ENCODE measurements at places on chromosomes 4 and X.

DNA sequence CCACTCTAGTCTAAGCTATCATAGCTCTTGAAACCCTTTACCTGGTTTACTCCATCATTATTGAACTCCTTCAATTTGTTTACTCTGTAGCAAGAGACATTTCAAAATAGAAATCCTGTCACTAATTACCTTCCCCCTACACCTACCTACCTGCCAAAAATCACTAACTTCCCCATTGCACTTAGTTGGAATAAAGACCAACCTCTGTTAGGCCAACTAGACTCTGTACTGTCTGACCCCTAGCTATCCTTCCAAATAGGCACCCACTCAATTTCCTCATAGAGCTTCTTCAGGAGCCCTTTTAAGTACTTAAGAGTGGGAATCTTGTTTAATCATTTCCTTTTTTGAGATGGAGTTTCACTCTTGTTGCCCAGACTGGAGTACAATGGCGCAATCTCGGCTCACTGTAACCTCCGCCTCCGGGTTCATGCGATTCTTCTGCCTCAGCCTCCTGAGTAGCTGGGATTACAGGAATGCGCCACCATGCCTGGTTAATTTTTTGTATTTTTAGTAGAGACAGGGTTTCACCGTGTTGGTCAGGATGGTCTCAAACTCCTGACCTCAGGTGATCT, 8.9 kb upstream of the CDKL2 start:
- DNase-seq = no peak

- no peak for DNase-seq
These were observed 267.8 kb downstream of the DTHD1 start for GRCh38 chr4:36549252-36549651.

GRCh38 chr4:1985294-1985693, 23.5 kb downstream of the NELFA start:
- DNase-seq = no peak

- DNase-seq = no peak
These were observed 19.4 kb downstream of the TRMT44 start for GRCh38 chr4:8459867-8460445.

- no peak for DNase-seq
These were observed 1080.3 kb downstream of the ARAP2 start for GRCh38 chr4:35164063-35164462.

GRCh38 chr4:142291299-142292050, 554.6 kb downstream of the INPP4B start:
- DNase-seq = no peak

- DNase-seq = no peak
These were observed 11.4 kb downstream of the RNF175 start for GRCh38 chr4:153748378-153748777.

All from NCI-H2171 (cell line).